Urothelium cell line (cell line): ENCODE measurements at places on chromosomes 5 and 9.

- no peak for DNase-seq
These were observed 6.4 kb downstream of the TNFSF15 start for GRCh38 chr9:114799441-114799840.

- no peak for DNase-seq
These were observed 69.9 kb upstream of the CDK20 start for GRCh38 chr9:88044200-88044599.

GRCh38 chr5:173051746-173052145 lies 4.4 kb upstream of the CREBRF start:
- no peak for DNase-seq

GRCh38 chr5:75200776-75201175 lies 35.9 kb downstream of the ANKRD31 start:
- DNase-seq = peak; percentile 35

DNA sequence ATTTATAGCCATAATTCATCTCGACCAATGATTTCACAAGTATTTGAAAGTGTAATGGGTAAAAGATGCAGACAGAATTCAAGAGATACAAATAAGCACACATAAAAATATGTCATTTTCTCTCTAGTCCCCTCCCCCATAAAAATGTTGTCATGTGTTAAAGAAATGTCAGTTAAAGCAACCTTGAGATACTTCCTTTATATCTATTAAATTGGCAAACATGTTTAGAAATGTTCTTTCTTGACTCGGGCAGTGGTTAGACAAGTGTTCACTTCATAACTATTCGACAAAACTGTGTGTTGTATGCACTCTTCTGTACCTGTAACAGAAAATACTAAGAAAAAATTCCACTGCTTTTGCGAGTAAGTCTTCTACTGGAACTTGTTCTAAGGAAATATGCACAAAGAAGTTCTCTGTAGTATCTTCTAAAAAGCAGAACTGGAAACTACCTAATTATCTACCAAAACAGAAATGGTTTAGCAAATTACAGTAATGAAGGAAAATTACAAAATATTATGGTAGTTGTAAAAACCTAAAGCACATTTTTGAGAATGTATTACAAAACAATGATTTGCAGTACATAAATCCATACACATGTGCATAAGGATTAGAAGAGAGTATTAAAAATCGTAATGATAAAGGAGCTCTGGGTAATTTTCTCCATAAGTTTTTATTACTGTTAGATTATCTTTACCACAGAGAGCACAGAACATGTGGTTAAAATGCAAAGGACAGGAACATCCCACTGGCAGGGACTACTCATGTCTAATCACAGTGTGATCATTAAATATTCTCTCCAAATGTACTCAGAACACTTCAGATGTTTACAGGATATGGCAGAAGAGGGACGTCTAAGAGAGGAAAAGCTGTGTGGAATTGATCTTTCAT lies 35.9 kb downstream of the FBXW2 start:
- DNase-seq = no peak

DNA sequence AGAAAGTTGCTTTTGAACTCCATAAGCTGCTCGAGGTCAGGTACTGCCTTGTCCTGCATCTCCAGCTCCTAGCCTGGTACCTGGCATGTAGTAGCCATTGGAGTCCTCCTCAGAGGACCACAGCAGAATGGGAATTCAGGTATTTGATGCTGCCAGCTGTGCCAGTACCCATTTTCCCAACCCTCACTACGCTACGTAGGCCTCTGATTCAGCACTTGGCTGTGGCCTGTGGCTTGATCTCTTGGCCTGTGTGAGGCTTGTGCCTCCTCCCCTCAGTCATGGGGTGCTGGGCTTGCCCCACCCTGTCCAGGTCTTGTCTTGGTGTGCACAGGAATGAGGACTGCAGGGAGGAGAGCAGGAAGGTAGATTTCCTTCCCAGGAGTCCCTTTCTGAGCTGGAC lies 11.8 kb downstream of the OTULIN start:
- DNase-seq = no peak
